Stomach (tissue), 19 donors: ENCODE measurements at places on chromosomes 1 and 21. TPM values are rescaled to one million over a fixed set of nuclear protein-coding genes. Genes with fewer than 3 reads are reported as not detected.
A peak's percentile ranks its signal among the peaks of the same experiment; 100 is the strongest.

COL24A1 gene
- total RNA-seq, result under 0.01 TPM

FAM110D gene
- 1.3 TPM for total RNA-seq

SELL gene
- not detected for total RNA-seq

PCBP3 gene
- not detected for total RNA-seq

MIS18A gene
- total RNA-seq, result 9.5 TPM

LMX1A gene
- total RNA-seq, result not detected

TEX50 gene
- total RNA-seq, result not detected

OR6K3 gene
- not detected for total RNA-seq

DNA sequence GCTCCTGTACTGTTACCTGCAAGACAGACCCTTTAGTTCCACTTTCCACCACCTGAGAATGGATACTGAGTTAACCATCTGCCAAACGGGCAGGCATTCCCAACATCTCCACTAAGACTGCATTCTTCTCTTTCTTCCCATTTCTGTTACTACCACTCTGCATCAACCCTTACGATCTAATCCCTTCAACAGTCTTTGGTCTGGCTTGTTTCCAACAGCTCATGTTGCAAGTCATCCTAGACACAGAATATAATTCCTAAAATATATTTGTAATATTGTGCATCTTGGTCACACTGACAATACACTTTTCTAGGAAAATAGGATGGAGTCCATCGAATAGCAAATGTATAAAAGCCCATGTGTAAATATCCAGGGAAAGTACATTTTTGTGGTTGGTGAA lies 166.7 kb downstream of the SIPA1L2 start:
- no peak for DNase-seq

DNA sequence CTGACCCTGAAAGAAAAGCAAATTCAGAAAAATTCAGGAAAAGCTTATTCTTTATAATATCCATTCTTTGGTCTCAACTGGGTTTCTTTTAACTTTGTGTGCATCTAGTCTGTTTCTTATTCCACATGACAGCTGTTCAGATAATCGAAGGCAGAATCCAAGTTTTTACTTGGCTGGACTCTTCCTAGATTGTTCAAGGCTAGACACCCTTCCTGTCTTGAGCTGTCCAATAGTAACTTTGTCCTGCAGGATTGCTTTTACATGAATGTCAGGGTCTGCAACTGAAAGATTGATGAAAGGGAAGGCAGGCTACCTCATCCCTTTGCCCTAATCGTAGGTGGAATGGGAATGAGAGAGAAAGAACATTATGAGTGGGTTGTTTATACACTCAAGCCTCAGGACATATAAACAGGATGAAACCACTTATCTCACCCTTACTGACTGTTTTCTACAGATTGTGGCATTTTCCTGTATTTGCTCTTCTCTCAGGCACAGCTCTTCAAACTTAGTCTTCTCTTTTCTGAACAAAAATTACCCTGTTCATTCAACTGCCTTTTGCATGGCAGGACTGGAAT lies 76.9 kb downstream of the LEPR start:
- no peak for DNase-seq

GRCh38 chr1:160569806-160570205 lies 9.5 kb downstream of the CD84 start:
- no peak for DNase-seq

- peak; percentile 64 for DNase-seq
Observed at GRCh38 chr21:43921979-43922945, 57.2 kb downstream of the AGPAT3 start.

GRCh38 chr1:212583643-212584042 lies 24.9 kb upstream of the ATF3 start:
- DNase-seq, result no peak

DNA sequence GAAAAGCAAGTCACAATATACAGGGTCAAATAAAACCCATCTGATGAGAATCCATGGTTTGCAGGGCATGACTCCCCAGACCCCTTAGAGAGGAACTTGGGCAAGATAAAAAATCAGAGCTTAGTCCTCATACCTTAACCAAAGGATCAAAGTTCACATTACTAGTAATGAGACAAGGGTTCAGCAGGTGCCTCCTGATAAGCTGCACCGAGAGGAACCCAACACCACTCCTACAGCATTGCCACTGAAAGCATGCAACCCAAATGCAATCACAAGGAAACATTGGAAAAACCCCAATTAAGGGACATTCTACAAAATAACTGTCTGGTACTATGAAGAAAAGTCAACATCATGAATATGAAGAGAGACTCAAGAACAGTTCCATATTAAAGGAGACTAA lies 29.7 kb downstream of the CCDC185 start:
- DNase-seq, result no peak

DNA sequence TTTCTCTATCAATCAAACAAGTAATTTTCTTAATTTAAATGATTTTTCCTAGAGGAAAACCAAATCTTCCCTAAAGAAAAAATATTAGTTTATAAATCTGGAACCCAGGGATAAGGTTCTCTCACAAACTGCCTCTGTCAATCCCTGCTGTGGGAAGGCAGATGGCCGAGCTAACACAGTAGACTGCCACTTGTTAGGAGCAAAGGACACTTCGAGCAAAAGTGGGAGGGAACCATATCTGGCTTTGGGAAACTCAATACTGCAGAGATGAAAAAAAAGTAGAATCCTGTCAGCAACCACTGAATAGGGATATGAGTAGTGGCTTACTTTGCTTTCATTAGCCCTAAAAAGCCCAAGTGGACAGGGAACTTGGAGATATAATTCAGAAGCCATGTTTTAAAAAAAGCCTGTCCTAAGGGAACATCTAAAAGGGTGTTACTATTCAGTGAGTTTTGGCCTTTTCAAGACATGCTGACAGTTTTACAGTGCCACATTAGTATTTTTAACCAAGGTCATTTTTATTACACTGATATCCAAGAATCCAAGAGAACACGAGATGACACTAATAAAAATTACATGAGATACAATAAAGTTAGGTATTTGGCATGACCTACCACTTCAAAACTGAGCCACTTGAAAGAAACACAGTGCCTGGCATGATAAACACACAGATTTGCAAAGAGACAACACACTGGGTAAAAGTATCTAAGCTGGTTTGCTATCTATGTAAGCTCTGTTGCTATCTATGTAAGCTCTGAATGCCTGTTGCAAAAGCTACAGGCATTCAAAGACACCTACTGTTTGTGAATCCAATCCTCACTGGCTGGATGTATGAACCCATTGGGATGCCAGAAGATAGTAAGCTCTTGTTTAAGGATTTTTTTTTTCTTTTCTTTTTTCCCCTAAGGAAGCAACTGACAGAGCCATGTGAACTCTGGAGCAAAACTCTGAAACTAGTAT lies 21.4 kb downstream of the TEX38 start:
- no peak for DNase-seq

- DNase-seq, result no peak
Observed at GRCh38 chr1:210129092-210129491, 103.5 kb upstream of the SERTAD4 start.

- DNase-seq, result no peak
Observed at GRCh38 chr1:26913389-26913753, 404 bp downstream of the NR0B2 start.

GRCh38 chr21:34953950-34954349 lies 95.2 kb downstream of the RUNX1 start:
- DNase-seq, result no peak
